ENCODE measurements at places on chromosomes 11 and 22.

DNA sequence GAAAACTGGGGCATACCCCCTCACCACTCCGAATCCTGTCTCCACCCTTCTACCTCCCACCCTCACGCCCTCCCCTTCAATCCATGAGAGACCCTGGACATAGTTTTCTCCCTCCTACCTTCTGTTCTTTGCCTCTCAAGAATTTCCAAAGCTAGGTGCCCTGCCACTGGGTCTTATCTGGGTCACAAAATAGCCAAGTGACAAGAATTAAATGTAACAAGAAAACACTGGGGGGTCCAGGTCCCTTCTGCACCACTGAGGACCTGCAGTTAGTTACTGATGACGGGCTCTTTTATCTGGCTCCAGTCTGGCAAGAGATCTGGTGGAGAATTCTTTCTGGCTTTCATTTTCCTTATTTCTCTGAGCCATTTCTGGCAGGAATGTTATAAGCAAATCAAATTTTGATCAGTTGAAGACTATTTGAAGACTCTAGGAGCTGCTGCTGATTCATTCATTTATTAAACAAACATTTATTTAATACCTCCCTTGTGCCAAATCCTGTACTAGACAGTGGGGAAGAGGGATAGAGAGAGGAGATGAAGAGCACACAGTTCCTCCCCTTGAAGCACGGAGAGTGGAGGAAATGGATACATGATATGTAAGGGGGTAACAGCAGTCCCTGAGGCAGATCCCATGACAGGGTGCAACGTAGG is 135.2 kb downstream of the RRAS2 start:
- no peak for DNase-seq

DNA sequence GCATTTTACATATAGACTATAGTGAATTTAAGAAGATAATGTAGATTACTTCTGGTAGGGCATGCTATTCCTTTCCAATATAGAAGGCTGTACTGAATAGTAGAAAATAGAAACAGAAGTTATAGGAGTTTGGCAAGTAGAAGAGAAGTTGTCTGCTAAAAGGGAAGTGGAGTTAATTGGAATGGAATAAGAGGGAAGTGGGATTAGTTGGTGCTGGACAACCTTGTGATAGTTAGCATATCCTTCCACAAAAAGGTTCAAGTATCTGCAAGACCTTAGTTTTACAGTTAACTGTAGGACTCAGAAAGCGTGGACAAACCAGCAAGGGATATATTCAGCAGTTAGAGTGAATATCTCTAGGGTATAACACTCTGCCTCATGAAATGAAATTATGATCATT is 185.5 kb downstream of the SWAP70 start:
- no peak for DNase-seq

GRCh38 chr11:110711776-110712658 is at the start of gene ARHGAP20:
TSS of gene ARHGAP20 (minus strand) at chr11:110712437. CDS start at chr11:110712231, 206 bp downstream.
- DNase-seq, result peak; percentile 13

- no peak for DNase-seq
These were observed 197.1 kb downstream of the FAM76B start for GRCh38 chr11:95592471-95592870.
